ENCODE measurements at places on chromosomes 11 and 22.

- DNase-seq: peak; percentile 7
Measured at GRCh38 chr11:71998649-71999310, at the start of gene IL18BP. IL18BP (plus strand) TSS chr11:71998909; CDS start chr11:71999985, 1,076 bp downstream.

- DNase-seq: no peak
Measured at GRCh38 chr11:77959434-77959833, 35.0 kb downstream of the INTS4 start.

DNA sequence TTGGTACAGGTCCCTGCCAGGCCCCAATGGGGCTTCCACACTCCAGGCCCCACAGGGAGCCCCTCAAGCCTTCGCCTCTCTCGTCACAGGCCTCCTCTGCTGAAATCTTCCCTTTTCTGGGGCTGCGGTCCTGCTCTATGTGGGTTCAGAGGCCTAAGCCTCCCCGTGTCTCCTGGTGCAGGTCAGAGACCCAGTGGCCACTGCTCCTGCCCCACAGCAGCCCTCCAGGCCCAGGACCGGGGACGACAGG, 5.9 kb upstream of the IFITM3 start:
- DNase-seq: no peak

DNA sequence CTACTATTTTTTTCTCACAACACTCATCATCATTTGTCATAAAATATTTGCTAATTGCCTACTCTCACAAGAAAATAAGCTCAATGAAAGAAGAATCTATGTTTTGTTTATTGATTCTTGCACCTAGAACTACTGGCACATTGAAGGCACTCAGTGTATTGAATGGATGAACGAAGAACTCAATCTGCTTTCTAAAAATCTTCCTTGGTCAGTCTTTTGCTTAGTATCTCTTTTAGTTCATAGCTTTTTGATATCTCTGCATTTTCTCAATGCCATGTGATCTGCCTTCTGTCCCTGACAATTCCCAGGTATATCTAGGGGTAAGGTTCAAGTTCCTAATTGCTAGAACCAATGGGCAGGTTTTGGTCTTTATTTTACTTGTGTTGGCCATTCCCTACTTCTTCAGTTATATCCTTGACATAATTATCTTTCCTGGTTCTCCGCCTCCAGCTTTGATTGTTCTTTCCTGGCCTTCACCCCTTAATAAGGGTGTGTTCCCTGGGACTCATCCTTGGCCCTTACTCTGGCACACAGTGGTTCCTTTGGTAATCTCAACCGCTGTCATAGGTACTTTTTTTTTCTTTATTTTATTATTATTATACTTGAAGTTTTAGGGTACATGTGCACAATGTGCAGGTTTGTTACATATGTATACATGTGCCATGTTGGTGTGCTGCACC, 96.4 kb downstream of the CCDC83 start:
- DNase-seq: no peak

GRCh38 chr22:23718371-23719165, 27.8 kb downstream of the RGL4 start:
- DNase-seq: no peak

DNA sequence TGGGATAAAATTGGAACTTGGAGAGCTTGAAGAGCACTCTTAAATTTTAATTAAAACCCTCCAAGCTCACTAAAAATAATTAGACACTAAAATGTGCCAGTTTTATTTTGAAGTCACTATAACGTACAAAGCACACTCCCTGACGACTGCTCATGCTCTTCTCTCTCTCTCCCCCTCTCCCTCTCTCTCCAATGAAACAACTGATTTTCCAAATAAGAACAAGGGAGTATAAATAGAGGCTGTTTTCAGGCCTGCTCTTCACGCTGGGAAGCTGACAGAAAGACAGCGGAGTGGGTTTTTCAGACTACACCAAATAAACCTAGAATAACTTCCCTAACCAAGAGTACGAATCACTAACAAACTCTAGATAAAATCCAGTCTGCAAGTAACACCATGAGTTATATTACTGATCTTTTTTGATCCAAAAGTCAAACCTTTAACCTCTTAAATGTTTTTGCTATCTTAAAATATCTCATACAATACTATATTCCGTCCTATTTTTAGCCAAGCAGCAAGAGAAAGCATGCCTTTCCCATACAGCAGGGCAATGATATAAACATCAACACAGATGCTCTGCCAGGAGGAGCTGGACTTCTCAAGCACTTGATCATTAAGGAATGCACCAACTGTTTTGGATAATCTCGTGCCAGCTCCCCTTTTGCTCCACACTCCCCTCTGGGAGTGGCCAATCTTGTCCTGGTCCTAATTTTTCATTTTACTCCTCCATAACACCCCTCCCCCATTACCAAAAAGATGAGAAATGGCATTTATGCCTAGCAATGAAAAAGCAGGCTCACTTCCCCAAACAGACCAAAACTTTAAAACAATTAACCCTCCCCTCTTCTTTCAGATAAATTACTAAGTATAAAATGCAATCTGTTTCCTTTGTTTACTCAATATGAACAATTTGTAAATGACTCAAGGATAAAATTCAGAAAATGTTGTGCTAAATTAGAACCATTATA, 116.9 kb downstream of the SOX6 start:
- DNase-seq: no peak

DNA sequence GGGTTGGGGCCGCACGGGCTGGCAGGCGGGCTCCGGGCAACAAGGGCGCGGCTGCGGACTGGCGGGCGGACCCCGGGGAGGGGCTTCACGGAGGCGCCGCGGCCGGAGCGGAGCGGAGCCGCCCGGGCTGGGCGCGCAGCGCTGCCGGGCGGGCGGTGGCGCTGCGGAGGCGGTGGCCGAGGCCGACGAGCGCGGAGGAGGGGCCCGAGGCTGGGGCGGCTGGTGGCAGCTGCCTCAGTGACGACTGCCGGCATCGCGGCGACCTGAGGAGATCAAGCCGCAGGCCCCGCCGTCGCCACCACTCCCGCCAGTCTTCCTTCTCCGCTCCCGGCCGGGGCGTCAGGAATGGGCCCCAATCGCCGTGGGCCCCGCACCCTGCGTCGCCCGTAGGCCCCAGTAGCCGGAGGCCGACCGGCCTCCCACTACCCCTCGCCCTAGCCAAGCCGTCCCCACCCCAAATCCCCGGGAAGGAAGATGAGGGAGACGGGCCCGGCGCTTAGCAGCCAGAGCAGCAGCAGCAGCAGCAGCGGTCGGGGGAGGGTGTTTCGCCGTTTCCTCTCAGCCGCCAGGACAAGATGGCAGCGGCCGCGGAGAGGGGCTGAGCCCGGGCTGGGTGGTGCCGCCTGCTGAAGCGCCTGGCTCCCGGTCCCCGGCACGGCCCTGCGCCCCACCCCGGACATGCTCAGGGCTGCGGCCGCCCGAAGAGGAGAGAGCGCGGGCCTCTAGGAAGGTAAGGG, at the start of gene HIPK3:
Gene HIPK3, plus strand, starts transcription at position 222 of the 737 bp plus-strand sequence.
- DNase-seq: peak; percentile 68

DNA sequence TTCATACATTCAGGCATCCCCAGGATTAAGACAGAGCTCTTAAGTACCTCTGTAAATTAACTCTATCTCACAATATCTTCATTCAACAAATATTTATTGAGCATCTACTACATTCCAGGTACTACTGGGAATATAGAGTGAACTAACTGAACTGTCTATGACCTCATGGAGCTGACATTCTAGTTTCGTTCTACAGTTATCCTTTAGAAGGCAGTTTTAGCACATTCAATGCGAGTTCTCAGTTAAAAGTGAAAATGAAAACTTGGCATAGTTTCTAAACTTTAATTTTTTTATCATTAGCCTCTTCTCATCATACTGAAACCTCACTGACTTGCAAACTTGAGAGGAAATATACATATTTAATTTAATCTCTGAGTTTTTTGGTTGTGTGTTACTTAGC, 10.7 kb upstream of the MS4A6E start:
- no peak for DNase-seq

DNA sequence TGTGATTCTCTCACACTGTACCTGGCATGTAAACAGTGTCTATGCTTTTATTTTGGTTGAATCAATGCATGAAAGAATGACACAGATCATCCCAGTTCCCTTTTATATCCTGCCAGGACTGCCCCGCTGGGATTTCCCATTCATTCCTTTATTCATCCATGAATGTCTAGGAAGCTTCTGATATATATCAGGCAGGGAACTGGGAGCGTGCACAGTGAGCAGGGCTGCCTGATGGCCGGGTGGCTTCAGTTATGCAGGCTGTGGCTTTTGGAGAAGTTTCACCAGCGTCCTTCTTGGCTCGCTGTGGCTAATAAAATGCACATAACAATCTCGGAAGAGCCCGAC, 789.0 kb downstream of the TBC1D22A start:
- no peak for DNase-seq

GRCh38 chr22:32897400-32897799, 95.9 kb downstream of the TIMP3 start:
- no peak for DNase-seq

GRCh38 chr11:118168316-118168715, 8.1 kb downstream of the SCN2B start:
- no peak for DNase-seq

- DNase-seq: peak; percentile 33
Measured at GRCh38 chr11:14578541-14578956, 58.4 kb upstream of the PSMA1 start.

- no peak for DNase-seq
Measured at GRCh38 chr11:96035031-96035739, 111.3 kb upstream of the MTMR2 start.

DNA sequence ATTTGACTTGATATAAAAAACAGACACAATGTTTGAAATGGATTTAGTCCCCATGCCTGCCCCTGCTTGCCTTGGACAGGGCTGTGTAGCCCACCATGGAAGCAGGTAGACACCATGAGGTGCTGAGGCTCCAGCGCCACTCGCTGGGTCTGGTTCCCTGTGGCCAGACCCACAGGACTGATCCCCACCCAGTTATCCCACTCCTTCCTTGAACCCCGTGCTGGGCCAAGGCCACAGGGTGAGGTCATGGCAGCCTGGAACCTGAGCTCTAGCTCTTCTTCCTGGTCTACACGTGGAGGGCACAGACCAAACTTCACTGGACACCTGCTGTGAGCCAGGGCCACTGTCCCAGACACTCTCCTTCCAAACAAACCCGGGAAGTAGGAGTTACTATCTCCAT, 42.5 kb downstream of the GAB4 start:
- DNase-seq: no peak

- no peak for DNase-seq
Measured at GRCh38 chr11:72030472-72031045, 31.9 kb downstream of the IL18BP start.

DNA sequence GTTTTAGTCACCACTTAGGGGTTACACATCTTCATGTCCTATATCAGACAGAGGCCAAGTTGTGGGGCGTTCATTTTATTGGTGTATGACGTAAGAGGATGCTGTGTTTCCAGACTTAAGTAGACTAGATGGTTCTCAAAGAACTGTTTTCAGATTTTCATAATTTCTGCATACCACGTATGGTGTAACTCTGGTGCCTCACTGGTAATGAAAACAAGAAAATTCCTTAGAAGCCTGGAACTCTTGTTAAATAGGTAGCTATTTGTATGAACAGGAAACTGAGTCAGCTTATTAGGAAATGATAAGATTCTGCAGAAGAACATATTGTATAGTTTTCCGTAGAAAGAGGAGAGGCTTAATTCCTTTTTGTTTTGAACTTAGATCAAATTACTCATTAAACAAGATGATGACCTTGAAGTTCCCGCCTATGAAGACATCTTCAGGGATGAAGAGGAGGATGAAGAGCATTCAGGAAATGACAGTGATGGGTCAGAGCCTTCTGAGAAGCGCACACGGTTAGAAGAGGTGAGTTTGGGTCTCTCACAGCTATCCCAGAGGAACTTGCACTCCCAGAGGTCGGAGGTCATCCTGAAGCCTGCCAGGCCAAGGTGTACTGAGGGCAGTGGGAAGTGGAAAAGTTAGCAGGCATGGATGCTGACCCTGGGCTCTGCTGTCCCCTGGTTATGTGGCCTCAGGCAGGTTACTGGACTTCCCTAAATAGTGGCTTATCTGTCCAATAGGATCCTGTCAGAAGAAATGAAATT, 3.9 kb downstream of the CDC45 start:
- DNase-seq: no peak

DNA sequence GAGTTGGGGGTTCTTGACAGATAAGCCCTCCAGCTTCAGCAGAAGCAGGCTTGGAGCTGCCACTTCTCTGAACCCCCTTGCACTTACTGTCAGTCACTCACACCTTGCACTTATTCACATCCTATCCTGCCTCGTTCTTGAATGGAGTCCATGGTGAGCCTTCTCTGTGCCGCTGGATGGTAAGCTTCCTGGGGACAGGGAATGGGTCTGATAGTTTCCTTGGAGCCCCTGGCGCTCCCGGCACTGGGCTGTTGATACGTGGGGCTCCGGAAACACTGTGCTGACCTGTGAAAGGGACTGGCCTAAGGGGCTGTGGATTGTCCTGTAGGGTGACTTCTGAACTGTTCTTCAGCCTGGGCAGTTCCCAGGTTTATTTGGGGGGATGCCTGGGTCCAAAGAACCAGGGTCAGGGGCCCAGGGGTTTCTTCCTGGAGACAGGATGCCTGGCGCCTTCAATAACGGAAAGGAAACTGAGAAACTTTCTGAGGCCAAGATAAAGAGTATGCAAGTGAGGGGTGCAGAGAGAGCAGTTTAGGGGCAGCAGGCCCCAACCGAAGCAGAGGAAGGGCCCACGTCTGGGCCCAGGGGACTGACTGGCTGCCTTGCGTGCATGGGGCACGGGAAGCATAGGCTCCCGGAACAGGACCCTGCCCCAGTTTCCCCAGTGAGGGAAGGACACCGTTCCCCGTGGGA, 709 bp upstream of the ST3GAL4 start:
- DNase-seq: no peak

DNA sequence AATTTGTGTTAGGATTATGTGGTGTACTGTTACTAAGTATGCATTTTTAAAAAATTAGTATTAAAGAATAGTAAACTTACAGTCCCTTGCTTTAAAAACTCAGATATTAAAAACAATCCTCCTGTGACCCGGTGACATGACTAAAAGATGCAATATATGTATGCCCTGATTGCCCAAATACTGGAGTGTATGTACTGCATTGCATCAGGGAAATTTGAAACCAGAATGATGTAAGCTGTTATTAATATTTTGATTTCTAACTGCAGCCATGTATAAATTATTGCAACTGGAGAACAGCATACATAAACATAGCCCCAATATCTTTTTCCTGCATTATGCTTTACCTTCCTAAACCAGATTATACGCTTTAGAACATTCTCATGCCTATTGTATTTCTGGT, 3.7 kb upstream of the HSPA8 start:
- DNase-seq: no peak

Measured in activated T-helper 1 cell treated with Interleukin-2 at 50 U/mL for 16 hours (primary cell).